AG20443 (cell line): ENCODE measurements at places on chromosomes 1 and 21.
A peak's percentile ranks its signal among the peaks of the same experiment; 100 is the strongest.

DNA sequence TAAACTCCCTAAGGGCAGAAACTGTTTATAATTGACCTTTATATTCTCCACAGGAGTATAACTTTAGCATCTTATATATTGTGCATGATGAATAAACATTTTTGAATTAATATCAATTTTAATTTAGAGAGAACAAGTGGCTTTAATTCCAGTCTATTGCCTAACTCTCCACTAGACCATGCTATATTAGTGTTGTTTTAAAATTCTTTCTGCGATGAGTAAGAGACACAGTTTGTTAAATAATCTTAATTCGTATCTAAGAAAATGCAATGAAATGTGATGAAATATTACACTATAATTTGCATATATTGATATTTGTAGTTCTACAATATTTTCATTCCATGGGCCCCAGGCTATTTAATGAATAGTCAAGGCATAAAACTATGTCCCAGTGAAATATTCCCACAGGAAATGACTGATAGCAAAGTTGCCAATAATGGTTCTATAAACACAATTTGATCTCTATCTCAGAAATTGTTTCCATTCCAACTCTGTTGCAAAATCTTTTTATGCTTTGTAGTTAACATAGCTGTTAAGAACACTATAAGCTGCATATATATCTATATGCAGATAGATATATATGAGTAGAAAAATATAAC is 2.9 kb upstream of the SYDE2 start:
- no peak for DNase-seq

DNA sequence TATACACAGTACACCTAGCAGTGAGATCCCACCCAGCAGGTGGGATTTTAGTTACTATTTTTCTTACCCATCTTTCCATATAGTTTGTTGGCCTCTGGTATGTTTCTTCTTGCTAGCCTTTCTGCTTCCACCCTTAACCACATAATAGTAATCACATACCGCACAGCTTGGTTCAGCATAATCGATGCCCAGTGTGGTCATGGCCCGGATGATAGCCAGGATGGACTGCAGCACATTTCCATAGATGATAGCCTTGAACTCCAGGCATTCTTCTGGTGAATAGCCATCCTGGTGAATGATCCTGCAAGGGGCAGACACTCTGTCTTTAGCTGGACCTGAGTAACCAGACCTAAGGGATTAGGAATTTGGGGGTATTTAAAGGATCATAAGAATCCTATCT is 9.5 kb downstream of the GNAT2 start:
- no peak for DNase-seq

- peak; percentile 74 for DNase-seq
These were observed 529 bp upstream of the PRMT2 start for GRCh38 chr21:46634966-46635323.

DNA sequence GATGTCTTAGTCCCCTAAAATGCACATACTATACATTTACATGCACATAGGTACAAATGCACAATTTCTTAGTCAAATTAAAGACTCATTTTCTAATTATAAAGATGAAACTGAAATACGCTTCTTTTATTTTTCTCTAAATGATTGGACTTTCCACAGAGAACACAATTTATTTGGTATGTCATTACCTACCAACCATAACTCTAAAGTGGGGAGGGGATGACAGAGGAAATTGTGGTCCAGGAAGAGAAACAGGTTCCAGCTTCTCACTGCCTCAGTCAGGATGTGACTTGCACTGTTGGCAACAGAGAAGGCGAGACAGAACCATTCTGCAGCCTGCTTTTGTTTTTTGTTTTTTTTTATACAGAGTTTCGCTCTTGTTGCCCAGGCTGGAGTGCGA is 1189.2 kb downstream of the PLA2G4A start:
- no peak for DNase-seq

DNA sequence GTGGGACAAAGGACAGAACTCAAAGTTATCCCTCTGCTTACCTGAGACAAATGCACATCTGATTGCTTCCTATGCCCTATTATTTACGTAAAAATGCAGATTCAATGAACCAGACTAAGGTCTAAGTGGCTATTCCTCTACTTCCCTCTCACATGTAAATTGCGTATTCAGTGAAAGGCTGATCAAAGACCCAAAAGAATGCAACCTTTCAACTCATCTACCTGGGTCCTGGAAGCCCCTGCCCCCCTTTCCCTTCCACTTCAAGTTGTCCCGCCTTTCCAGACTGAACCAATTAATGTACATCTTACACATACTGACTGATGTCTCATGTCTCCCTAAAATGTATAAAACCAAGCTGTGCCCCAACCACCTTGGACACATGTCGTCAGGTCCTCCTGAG is 14.6 kb downstream of the SSX2IP start:
- no peak for DNase-seq

GRCh38 chr1:117501281-117501680 is 104.6 kb upstream of the TENT5C start:
- peak; percentile 6 for DNase-seq

GRCh38 chr1:117710710-117711109 is 104.9 kb downstream of the TENT5C start:
- DNase-seq = no peak

GRCh38 chr1:43352881-43353280 is 5.9 kb upstream of the CDC20 start:
- DNase-seq = no peak

- no peak for DNase-seq
These were observed 481.2 kb upstream of the NR5A2 start for GRCh38 chr1:199546323-199546722.

- peak; percentile 50 for DNase-seq
These were observed 450 bp downstream of the SDE2 start for GRCh38 chr1:225998560-225999226.

- no peak for DNase-seq
These were observed 439.4 kb downstream of the GPATCH2 start for GRCh38 chr1:217191441-217191840.

DNA sequence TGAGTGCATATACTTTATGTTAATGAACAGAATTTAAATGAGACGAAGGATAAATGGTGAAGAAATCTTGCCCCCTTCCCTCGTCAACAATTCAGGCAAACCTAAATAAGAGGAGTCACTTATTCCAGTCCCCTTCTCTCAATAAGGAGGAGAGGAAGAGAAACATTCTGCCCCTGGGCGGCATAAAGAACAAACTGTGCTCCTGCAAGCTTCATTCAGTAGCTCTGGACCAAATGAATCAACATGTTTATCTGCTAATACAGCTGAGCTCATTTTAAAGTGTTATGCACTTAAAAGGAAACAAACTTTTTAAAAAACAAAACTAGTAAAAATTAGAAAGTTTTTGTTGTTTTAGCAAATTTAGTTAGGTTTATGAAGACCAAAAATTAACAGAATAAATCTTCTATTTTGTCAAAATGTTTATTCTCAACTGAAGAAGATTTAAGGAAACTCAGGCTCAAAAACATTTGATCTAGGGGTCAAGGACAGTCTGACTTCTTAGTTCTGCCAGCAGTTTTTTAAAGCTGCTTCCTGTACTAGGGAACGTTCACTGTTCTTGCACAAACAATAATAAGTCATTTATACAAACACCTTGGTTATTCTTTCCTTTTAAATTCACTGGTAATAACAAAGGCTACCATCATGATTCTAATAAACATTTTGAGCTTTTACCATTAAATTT is 58.3 kb downstream of the AKT3 start:
- DNase-seq = no peak
